ENCODE measurements at places on chromosomes 16 and 17.

GRCh38 chr16:80198311-80199299, 342.2 kb upstream of the DYNLRB2 start:
- DNase-seq: no peak

DNA sequence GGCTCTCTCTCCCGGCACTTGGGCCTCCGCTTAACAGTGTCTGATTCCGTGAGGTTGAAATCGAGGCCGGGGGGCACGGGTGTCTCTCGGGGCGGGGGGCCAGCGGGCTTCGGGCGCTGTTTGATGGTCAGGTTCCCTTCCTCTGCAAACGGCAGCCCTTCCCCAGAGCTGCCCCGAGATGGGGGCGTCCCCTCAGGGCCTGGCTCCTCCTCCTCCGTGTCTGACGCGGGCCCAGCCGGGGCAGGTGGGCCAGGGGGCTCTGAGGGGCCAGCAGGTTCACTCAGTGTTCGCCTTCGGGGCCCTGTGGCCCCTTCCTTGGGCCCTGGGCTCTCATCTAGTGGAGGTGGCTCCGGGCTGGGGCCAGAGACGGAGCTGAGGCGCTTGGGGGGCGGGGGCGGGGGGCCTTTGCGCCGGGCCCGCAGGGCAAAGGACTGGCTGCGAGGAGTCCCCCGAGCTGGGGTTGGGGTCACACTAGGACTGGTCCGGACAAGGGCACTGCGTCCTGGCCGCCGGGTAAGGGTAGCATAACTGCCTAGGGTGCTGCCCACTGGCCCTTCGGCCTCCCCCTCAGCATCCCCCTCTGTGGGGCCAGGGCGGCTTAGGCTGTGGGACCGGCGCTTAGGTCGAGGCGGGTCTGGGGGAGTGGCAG, 13.1 kb downstream of the CASKIN2 start:
- DNase-seq: no peak

DNA sequence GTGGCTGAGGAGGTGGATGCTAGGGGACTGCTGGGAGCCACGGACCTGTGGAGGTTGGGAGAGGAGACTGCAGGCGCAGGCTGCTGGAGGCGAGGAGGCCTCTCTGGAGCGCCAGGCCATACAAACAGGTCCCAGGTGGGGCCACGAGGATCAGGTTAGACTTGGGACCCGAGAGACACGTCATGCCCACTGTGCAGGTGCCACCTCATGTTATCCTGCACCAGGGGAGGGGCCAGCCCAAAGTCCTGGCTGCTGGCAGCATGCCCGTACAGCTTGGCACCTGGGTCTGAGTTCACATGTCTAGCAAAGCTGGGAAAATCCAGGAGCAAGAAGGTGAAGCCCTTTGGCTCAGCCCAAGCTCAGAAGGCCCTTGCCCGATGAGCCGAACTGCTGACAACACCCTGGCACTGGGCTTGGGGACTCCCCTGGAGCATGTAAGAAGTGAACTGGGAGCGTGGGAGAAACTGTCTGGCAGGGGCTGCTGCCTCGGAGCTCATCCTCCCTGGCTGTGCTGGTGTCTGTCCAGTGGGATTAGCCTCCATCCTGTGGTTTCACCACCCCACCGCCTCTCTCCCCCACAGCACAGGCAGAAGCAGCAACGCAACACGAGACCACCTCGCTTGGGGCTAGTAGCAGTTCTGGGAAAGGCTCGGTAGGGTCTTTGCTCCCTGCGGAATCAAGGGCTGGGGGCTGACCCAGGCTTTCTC, 5.3 kb downstream of the ARHGDIA start:
- DNase-seq: no peak

DNA sequence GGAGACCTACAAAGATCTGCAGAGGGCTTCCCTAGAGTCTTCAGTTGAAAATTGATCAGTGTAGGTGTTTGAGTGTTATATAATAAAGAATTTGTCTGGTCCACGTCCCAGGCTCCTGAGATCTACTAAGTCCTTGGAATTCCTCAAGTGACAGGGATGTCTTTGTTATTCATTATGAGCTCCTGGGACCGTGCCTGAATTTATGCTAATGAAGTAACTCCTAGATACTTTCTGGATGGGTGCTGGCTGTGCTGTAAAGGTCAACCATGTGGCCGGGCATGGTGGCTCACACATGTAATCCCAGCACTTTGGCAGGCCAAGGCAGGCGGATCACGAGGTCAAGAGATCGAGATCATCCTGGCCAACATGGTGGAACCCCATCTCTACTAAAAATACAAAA, 43.7 kb downstream of the CDC27 start:
- no peak for DNase-seq

DNA sequence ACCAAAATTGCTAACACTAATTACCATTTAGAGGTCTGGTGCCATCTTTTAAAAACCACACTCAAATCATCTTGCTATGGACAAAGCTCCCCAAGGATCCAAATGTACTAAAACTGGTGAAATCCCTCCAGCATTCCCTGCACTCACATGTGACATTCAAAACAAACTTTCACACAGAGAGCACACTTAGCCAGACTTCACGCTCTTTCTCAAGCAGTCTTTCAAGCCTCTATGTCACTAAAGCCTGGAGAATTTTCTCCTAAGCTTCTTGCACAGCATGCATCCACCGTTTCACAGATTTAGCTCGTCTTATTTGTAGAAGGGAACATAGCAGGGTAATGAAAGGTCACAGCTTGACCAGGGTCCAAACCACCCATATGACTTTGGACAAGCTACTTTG, 19.3 kb downstream of the CMTM3 start:
- DNase-seq: no peak

DNA sequence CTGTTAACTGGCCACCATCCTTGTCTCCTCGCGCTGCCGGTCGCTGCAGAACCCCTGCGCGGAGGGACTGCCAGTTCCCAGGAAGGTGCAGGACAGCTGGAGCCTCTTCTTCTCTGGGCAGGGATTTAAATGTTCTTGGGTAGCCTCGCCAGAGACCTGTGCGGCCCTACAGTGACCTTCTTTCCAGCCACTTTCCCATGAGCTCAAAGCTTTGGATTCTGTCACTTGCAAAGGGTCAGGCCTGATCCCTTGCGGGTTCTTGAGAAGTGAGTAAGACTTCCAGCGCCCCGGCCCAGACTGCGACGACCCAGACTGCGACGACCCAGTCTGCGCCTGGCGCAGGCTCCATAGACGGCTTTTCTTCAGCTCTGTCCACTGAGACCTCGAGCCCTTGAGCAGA, 1.4 kb upstream of the SLFN5 start:
- DNase-seq: no peak

DNA sequence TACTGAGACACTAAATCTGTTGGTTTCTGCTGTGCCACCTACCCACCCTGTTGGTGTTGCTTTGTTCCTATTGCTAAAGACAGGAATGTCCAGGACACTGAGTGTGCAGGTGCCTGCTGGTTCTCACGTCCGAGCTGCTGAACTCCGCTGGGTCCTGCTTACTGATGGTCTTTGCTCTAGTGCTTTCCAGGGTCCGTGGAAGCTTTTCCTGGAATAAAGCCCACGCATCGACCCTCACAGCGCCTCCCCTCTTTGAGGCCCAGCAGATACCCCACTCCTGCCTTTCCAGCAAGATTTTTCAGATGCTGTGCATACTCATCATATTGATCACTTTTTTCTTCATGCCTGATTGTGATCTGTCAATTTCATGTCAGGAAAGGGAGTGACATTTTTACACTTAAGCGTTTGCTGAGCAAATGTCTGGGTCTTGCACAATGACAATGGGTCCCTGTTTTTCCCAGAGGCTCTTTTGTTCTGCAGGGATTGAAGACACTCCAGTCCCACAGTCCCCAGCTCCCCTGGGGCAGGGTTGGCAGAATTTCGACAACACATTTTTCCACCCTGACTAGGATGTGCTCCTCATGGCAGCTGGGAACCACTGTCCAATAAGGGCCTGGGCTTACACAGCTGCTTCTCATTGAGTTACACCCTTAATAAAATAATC, 14.6 kb downstream of the STH start:
- DNase-seq: peak; percentile 16

DNA sequence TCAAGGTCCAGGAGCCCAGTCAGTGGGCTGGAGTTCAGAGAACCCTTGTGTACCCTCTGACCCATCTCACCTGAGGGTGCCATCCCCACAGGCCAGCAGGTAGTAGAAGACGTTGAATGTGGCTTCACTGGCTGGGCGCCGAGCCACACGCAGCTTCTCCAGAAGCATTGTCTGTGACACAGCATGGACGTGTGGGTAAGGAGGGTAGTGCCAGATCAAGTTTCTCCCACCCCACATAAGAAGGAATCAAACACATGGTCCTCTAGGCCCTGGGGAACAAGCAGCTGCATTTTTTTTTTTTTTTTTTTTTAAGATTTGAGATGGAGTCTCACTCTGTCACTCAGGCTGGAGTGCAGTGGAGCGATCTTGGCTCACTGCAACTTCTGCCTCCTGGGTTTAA, 60.9 kb downstream of the MYO18A start:
- no peak for DNase-seq

Data from amniotic stem cell (primary cell).